ENCODE measurements at places on chromosomes 7 and 10.

DNA sequence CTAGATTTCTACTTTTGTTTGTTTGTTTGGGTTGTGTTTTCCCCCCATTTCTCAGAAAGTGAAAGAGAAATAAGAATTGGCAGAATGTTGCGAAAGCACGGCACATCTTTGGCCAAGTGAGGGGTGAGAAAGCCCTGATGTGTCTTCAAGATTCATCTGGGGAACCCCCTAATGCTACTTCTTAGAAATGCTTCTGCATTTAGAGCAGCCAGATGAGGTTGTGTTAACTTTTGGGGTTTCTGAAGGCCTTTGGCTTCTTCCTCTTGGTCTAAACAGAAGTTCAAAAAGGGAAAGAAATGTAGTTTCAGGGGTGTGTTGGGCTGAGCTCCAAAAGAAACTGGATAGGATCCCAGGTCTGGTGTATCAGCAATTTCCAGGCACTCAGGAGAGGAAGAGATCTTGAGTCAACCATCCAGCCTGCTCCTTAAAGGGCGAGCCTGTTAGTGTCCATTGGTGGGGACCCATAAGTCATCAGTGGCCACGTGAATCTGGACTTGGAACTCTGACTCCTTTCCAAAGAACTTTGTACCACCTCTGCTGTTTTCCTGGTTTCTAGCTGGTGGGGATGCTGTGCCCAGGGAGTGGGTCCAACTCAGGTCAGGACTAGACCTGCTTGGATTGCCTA lies 6.5 kb downstream of the DUSP5 start:
- DNase-seq: peak; percentile 72

DNA sequence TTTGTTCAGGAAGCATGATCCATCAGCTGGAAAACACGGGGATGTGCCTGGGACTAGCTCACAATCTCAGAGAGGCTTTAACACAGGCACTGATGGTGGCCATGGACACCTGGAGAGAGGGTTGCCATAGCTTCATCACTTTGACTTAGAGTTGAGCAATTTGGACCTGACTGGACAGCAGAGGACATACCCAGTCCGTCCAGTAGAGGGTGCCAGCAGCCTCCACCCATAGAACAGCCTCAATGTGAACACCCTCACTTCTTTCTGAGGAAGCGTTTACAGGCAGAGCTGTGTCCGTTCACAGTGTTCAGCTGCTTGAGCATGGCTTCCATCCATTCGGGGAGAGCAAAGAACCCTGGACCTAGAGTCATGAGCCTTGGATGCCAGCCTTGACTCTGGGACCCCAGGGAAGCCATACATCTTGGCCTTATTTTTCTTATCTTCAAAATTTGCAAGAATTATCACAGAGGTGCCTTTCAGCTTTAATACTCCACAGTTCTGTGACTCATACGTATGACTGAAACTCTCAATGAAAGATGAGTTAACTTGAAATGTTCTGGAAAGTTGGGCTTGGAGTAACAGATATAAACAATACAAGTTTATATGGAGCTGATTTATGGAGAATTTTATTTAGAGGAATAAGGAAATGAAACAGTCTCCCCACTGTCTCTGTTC lies 302.9 kb upstream of the PODXL start:
- DNase-seq: peak; percentile 55

DNA sequence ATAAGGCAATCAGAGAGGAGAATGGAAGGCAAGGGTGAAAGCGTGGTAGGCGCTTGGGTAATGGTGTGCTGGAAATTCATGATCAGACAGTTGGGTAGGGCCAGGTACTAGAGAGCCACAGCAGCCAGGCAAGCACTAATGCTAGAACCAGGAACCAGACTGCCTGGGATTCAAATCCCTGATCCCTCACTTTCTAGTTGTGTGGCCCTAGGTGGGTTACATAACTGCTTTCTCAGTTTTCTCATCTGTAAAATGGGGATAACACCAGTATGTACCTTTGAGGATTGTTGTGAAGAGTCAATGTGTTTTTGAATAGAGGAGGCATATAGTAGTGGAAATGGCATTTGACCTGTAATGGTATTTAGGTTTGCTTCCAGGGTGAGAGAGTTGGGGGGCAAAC lies 225.9 kb downstream of the LRMDA start:
- DNase-seq: no peak

GRCh38 chr7:65239707-65240352 lies 133.8 kb upstream of the ZNF92 start:
- DNase-seq: peak; percentile 80

- peak; percentile 89 for DNase-seq
Observed at GRCh38 chr7:74288034-74288881, 949 bp upstream of the CLIP2 start.

- no peak for DNase-seq
Observed at GRCh38 chr7:2886391-2886790, 42.3 kb upstream of the GNA12 start.

- no peak for DNase-seq
Observed at GRCh38 chr7:31529103-31529502, 15.2 kb downstream of the ITPRID1 start.

GRCh38 chr10:3192856-3193635 lies 20.5 kb upstream of the PITRM1 start:
- peak; percentile 28 for DNase-seq

GRCh38 chr10:78134773-78135306 lies 101.2 kb downstream of the RPS24 start:
- DNase-seq: no peak

- peak; percentile 43 for DNase-seq
Observed at GRCh38 chr7:143405173-143406001, 3.3 kb downstream of the EPHA1 start.

GRCh38 chr7:1662767-1663166 lies 7.3 kb upstream of the ELFN1 start:
- no peak for DNase-seq

DNA sequence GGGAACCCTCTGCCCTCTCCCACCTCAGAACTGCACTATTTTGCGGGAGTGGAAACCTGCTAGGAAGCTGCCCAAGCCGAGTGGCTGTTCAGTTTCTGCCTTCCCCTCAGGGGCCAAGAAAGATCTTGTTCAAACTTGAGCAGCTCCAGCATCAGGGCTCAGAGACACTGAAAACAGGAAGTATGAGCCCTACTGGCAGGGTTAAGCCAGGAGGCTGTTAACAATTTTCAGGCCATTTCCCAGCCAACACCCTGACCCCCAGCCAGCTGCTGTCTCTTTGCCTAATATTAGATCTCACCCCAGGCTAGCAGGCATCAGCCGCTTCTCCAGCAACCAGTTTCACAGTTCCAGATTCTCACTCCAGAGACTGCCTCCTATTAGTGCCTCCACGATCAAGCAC lies 9.2 kb downstream of the PLAU start:
- DNase-seq: peak; percentile 79

DNA sequence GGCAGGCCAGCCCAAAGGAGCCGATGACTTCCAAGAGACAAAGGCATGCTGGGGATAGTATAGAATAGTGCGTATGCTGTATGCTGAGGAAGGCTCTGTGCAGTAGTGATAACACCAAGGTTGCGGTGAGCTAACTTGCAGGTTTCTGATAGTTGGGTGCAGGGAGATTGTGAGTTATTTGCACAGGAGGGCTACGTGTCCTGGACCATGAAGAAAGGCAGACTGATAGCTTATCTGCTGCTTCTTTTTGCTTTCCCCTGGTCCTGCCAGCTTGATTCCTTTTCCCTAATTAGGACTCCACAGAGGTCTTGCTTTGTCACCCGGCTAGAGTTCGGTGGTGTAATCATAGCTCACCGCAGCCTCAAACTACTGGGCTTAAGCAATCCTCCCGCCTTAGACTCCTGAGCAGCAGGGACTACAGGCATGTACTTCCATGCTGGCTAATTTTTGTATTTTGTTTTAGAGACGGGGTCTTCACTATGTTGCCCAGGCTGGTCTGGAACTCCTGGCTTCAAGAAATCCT lies 43.9 kb upstream of the ARHGAP12 start:
- no peak for DNase-seq

- no peak for DNase-seq
Observed at GRCh38 chr10:132698211-132698751, 87.7 kb downstream of the NKX6-2 start.

- DNase-seq: no peak
Observed at GRCh38 chr10:44419790-44420549, 35.1 kb upstream of the CXCL12 start.

DNA sequence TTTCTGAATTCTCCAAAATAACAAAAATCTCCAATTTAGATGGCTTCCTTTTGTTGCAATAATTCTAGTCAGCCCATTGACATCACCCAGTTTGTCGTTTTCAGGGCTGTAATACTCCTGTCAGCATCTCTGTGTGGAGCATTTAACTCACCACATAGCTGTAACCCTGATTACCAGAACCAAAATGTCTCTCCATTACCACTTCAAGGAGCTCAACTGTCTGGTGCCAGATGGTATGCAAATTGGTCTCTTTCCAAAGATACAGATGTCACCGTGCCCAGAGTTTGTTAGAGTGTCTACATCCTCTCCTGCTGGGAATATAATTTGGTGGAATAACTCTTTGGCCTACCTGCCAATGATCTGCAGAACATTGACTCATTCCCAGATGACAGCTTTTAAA lies 350.3 kb upstream of the POT1 start:
- DNase-seq: peak; percentile 8

- no peak for DNase-seq
Observed at GRCh38 chr10:71045204-71045809, 156.9 kb upstream of the PCBD1 start.

DNA sequence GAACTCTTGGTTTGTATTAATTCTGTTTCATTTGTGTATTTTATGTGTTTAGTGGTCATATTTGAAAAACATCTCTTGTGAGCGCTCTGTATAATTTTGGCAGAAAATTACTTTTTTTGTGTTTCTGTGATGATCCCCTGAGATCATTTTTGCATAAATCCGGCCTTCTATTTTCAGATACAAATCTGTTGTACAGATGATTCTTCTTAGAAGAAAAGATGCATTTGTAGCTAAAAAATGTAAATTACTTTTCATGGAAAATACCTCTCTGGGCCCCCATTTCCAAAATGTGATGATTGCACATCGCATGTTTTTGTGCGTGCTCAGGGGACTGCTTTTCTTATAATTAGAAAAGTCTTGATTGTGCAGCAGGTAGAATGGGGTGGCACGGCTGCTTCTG lies 395.4 kb downstream of the LRMDA start:
- no peak for DNase-seq

DNA sequence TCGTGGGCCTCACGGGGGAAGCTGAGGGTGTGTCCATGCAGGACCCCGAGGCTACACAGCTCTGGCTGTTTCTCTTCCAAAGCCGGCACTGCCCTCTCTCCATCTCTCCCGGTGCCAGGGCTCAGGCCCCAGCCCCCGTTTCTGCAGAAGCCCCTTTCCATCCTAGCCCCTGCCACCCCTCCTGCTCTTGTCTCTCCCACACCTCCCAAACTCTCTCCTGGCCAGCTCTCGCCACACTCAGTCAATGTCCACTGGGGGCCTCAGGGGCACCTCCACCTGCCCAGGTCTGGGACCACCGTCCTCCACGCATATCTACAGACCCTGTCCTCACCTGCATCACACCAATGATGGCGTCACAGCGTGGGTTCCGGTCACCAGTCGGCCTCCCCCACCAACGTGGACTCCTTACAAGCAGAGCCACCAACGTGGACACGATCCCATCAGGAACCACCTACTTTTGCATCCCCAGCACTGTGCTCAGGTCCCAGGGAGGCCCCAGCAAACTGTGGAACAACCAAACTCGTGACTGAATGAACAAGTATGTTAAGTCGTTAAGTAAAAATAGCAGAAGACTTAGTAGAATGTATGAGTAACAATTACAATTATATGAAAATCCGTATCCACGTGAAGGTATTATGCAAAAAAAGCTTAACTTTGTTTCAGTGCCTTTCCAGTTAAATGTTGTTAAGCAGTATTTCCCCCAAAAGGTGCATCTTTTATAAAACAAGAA lies 38.4 kb downstream of the DIP2C start:
- DNase-seq: no peak

- DNase-seq: no peak
Observed at GRCh38 chr7:12543586-12543985, 26.9 kb upstream of the SCIN start.

DNA sequence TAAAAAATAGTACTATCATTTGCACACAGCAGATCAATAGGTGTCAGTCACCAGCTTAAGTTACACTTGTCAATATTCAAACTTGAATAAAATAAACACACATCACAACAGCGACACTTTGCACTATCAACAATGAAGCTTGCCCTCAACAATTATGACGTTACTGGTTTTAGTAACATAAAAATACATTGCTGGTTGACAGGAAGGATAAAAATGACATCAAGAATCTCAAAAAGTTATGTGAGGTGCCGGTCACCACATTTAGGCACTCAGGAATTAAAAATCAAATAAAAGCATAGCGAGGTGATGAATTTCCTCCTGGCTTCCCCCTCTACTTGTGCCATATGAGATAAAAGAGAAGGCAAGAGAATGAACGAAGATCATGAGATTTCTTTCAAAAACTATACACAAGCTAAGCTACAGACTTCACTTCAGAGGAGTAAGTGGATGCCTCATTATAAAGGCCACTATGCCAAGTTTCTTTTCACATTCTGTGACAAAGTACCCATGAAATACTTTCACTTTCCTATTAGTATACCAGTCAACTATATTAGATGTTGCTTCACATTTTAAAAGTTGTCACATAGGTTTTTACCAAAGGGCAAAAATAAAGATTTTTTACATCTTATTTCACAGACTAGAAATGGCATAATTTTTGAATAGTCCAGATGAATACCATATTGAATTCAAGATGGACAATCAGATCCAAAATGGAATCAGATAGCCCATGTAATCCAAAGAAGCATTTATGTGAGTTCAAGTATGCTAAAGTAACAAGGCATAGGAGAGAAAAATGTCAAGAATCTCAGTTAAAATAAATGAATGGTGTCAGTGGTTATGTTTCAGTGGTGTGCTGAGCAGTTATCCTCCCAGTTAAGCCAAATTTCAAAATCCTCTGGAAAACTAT lies 3.6 kb downstream of the CCDC71L start:
- DNase-seq: no peak

All from MG63 (cell line).